ENCODE measurements at places on chromosomes 6 and 20. TPM values are rescaled to one million over a fixed set of nuclear protein-coding genes. Genes with fewer than 3 reads are reported as not detected.

DNA sequence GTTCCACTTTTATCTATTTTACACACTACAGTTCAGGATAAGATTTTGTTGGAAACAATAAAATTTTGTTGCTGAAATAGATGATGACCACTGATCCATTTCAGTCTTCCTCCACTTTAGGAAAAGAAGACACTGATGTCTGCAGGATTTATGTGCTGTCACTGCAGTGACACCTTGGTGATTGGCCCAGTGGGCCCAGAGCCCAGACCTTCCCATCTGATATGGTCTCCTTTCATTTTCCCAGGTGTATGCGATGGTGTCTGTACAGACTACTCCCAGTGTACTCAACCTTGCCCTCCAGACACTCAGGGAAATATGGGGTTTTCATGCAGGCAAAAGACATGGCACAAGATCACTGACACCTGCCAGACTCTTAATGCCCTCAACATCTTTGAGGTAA, 19.6 kb upstream of the ADGRF4 start:
- no peaks in the 10 kb centered on the region for H3K36me3 ChIP-seq
- no peak overlapping the region for H3K4me3 ChIP-seq
- no peak overlapping the region for H3K27ac ChIP-seq

DNA sequence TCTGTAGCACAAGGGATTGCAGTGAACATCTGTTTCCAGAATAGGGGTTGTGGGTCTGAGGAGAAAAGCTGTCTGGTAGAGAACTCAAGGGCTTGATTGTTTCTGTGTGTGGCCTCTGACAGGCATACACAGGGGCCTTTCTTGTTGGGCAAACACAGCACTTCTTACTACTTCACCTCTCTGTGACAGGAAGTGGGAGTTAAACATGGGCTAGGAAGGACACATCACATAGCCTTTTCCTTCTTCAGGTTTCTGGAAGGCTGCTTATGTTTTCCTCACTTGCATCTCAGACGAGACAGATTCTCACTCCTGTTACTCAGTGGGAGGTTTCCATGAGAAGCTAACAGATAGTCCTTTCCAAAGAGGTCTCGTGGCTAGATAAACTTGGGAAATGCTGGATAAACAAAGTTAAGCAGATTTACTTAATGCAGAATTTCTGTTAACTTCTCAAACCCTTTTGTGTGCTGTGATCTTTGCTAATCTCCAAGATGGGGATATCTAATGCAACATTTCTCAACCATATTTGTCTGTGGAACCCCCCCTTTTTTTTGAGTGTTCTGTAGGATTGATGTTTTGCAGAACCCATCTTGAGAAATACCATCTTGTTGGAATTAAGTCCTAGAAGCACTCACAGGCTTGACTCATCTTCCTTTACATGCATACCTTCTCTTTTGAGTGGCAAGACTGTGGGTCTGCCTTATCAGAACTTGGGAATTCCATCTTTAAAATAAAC, 41.9 kb upstream of the RNF8 start:
- DNase-seq, result no peak
- no peaks in the 10 kb centered on the region for H3K4me1 ChIP-seq
- no peaks in the 10 kb centered on the region for H3K27me3 ChIP-seq
- no peak overlapping the region for H3K27ac ChIP-seq

The MKKS gene
- total RNA-seq, result 20.9 TPM

GRCh38 chr6:26525838-26526237, 12.3 kb upstream of the HMGN4 start:
- no peaks in the 10 kb centered on the region for H3K36me3 ChIP-seq
- H3K4me1 ChIP-seq, result peaks cover 41% of the 10 kb centered on the region
- H3K27ac ChIP-seq, result no peak overlapping the region
- no peak for DNase-seq

- H3K27me3 ChIP-seq, result 0 out of 2 replicates have a peak, but pooled peaks cover 2% of the 10 kb centered on the region
- 0 out of 2 replicates have a peak, but pooled peaks cover 4% of the 10 kb centered on the region for H3K4me1 ChIP-seq
- H3K36me3 ChIP-seq, result peaks cover 15% of the 10 kb centered on the region
- no peak for DNase-seq
- no peak overlapping the region for H3K4me3 ChIP-seq
Observed at GRCh38 chr6:17212546-17213371, 68.4 kb upstream of the RBM24 start.

- DNase-seq, result no peak
- no peaks in the 10 kb centered on the region for H3K36me3 ChIP-seq
- H3K27ac ChIP-seq, result peak overlapping the region; percentile 8
- H3K4me3 ChIP-seq, result no peak overlapping the region
- no peaks in the 10 kb centered on the region for H3K27me3 ChIP-seq
Observed at GRCh38 chr6:21173031-21173430, 420.5 kb upstream of the SOX4 start.

DNA sequence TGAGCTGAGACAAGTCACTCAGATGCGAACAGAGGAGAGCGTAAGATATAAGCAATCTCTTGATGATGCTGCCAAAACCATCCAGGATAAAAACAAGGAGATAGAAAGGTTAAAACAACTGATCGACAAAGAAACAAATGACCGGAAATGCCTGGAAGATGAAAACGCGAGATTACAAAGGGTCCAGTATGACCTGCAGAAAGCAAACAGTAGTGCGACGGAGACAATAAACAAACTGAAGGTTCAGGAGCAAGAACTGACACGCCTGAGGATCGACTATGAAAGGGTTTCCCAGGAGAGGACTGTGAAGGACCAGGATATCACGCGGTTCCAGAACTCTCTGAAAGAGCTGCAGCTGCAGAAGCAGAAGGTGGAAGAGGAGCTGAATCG, 9.5 kb upstream of the SNRNP48 start:
- peaks cover 52% of the 10 kb centered on the region for H3K36me3 ChIP-seq
- H3K27me3 ChIP-seq, result no peaks in the 10 kb centered on the region
- H3K27ac ChIP-seq, result no peak overlapping the region
- no peaks in the 10 kb centered on the region for H3K4me1 ChIP-seq
- no peak for DNase-seq

The RIPOR2 gene
- total RNA-seq, result 13.5 TPM

GRCh38 chr20:32680544-32681174, 6.9 kb upstream of the C20orf203 start:
- peaks cover 42% of the 10 kb centered on the region for H3K4me1 ChIP-seq
- peak overlapping the region; percentile 86 for H3K27ac ChIP-seq
- H3K36me3 ChIP-seq, result no peaks in the 10 kb centered on the region
- DNase-seq, result no peak

DNA sequence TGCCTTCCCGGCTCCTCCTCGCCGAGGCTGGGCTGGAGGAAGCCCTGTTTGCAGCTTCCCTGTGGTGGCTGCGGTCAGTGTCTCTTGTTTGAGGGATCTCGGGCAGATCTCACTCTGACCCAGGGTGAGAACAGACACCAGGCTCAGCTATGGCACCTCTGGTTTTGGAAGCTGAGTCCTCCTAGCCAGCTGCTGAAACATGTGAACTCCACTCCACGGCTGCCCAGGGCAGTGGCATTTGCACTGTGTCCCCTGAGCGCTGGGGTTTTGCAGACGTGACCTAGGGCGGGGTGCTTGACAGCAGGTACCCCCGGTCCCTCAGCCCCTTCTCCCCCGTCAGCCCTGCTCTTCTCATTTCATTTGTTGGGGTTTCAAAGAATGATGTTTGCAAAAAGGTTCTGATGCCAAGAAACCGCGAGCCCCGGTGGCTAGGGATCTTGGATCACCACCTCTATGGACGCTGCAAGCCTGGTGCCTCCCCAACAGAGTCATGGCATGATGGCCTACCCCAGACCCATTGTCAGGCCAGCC, 55.0 kb upstream of the DACT2 start:
- H3K4me1 ChIP-seq, result peaks cover 11% of the 10 kb centered on the region
- H3K4me3 ChIP-seq, result no peak overlapping the region
- peaks cover 4% of the 10 kb centered on the region for H3K27me3 ChIP-seq
- no peak overlapping the region for H3K27ac ChIP-seq
- DNase-seq, result no peak

The SLC12A5 gene
- 6.6 TPM for total RNA-seq

Data from WTC11 (cell line).